Activated T-cell treated with anti-CD3 and anti-CD28 coated beads for 4 hours (primary cell): ENCODE measurements at places on chromosomes 6 and 20.

DNA sequence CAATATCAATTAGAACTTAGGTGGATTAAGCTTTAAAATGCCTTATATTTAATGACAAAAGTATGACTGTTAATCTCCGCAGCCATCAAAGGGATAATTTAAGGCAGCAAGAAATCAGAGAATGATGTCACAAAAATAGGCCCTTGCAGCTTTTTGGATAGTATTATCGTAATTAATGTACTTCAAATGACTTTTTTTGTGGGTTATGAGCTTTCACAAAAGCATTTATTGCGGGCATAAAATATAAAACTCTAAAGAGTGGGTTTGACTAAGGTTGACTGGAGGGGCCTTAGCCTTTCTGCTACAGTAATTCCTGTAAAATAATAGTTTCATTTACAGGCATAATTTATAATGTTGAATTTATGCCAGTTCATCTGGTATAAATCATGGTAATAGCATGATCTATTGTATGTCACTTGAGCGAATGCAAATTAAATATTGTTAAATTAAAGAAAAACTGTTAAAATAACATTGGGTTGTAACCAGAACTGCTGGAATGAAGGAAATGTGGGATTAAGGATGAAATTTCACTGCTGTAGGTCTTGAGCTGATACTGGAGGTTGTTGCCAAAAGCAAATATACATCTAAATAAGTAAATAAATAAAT lies 78.5 kb upstream of the ZFP64 start:
- no peak for DNase-seq

- no peak for DNase-seq
Observed at GRCh38 chr6:130913120-130913519, 85.9 kb downstream of the SMLR1 start.

GRCh38 chr6:2950713-2951112 lies 20.7 kb downstream of the SERPINB6 start:
- DNase-seq: no peak

DNA sequence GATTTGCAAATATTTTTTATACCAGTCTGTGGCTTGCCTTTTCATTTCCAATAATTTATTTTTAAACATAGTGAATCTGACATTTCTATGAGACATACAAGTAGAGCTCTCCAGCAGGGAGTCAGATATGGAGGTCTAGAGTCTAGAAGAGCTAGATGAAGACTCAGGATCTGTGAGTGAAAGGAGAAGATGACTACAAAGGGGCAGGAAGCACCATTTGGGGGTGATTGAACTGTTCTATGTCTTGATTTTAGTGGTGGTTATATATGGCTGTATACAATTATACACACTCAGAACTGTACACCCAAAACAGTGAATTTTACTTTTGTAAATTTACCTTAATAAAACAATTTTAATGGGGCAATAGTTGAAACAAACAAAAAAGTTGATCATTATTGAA lies 127.9 kb upstream of the BACH2 start:
- DNase-seq: no peak

GRCh38 chr20:25296094-25297093 lies 48.5 kb downstream of the PYGB start:
- DNase-seq: no peak

- no peak for DNase-seq
Observed at GRCh38 chr6:116672306-116672705, 3.7 kb upstream of the ZUP1 start.

DNA sequence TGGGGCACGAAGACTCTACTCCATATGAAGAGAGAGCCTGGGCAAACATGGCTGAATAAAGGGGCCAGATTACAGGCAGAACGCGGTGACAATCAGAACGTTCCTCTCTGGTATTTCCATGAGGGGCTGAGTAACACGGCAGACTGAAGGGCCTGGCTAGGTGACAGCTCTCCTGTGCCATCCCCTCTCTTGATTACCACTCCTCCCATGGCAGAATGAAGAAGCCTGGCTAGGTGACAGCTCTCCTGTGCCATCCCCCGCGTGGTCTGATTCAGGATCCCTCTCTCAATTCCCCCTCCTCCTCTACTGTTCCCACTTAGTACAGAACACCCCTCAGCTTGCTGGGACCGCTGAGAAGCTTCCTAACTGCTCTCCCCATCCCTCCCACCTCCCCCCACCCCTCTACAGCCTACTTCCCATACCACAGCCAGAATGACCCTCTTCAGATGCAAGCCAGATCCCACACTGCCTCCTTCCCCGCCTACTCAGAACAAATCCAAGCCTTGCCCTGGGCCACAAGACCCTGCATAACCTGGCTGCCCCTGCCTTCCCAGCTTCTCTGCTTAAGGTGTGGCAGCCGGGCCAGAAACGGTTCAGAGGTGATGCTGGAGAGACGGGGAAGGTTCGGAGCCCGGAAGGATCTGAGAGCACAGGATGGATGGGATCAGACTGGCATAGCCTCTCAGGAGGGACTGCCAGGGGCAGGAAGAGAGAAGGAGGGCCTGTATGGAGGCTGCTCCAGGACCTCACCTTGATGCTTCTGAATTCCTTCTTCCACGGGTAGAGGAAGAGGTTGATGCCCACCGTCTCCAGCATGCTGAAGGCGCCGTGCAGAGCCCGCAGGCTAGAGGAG lies 7.7 kb downstream of the SPATA2 start:
- DNase-seq: no peak

GRCh38 chr20:11207749-11208502 lies 534.1 kb upstream of the JAG1 start:
- no peak for DNase-seq

DNA sequence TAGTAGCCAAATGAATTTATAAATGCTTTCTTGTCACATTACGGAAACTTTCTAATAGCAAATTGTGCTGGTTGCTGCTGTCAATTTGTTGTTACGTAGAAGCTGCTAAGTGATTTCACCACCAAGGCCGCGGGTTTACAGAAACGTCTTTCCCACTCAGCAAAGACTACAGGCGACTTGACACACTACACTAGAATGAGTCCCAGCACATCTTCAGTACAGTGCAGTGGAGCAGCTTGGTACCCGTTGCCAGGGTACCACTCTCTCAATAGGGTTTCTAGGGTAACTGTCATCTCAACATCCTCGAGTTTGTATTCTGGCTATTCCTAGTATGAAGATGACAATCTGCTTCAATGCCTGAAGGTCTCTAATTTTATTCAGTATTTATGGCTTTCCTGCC lies 22.7 kb upstream of the ZDHHC14 start:
- no peak for DNase-seq

DNA sequence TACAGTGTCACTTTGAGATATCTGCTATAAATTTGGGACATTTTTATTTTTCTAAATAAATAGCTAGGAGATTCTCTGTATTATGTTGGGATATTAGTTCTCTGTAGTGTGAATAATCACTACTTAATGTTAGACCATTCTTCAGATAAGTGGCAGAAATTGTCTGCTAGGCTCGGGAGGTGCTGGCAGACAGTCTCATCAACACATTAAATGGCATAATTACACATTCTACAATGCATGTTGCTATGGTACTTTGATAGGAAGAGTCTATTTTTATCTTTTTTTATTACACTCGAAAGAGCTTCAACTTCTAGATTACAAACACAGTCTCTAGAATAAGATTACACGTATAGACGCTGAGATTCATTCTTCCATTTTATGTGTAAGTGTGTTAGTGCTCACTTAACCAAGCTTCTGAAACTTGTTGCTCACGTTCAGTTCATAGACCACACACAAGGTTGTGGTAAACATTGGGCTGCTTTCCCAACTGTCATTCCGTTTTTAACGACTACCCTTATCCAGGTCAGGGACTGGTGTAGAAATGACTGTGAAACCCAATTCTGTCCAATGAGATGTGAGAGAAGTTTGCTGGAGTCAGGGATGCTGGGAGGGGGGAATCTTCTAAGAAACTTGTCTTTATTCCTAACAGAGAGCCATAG lies 78.6 kb downstream of the TPBG start:
- DNase-seq: no peak

DNA sequence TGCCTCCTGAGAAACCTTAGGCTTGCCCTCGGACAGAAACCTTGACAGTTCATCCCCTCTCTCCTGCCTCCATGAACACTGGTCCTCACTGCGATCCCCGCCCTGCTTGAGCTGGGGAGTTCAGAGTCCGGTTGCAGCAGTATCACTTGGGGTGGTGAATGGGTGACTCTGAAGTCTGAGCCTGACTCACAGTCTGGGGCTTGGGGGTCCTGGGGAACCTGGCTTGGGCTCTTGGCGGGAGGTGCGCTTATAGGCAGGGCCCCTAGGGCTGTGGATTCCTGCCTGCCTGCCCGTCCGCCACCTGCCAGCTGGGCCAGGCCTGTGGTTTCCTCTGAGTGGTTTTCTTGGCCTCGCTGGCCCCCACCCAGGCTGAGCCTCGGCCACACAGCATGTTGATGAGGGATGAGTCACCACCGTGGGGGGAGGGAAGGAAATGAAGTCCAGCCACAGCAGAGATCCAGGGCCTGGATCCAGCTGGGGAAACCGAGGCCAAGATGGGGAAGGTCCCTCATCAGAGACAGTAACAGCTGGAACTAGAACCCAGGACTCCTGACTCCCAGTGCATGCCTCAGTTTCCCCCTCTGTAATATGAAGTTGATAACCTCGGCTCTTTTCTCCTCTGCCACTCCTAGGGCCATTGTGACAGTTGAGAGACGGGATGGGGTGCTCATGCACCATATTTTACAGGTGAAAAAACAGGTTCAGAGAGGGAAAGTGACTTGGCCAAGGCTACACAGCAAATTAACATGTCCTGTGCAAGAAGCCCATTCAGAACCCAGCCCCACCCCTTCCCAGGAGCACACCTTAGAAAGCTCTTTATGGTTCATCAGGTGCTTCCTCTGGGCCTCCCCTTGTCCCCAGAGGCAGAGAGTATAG lies 9.2 kb downstream of the FOXS1 start:
- no peak for DNase-seq

DNA sequence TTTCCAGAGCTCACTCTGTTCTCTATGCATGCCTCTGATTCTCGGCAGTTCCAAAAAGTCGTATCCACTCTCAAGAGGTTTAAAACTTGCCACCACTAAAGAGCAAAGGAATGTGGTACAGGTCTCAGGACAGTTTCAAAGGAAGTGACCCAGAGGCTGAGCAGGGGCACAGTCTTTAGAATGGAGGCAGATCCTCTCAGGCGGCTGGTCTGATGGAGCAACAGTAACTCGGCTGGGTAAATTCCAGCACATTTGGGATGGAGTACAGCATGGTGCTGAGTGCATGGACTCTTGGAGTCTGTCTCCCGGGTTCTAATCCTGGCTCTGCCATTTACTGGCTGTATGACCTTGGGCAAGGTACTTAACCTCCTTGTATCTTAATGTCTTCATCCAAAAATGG lies 88.1 kb upstream of the BACH2 start:
- DNase-seq: no peak

- DNase-seq: no peak
Observed at GRCh38 chr6:1970151-1970561, 275.2 kb downstream of the GMDS start.

DNA sequence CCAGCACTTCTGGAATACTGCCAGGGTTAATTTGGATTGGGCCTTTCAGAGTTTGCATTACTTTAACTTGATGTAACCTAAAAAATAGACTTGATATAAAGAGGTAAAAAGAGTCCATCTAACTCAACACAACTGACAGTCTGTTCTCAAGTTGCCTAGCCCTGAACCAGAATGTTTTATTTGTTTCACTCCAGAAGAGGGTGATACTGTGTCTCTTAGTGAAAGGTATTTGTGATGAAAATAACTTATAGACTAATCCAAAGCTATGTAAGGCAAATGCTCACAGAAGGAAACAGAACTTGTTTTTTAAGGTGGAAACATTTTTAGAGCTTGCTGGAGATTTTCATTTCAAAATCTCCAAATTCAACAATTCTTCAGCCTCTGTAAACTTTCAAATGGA lies 469.1 kb upstream of the RUNX2 start:
- DNase-seq: no peak

DNA sequence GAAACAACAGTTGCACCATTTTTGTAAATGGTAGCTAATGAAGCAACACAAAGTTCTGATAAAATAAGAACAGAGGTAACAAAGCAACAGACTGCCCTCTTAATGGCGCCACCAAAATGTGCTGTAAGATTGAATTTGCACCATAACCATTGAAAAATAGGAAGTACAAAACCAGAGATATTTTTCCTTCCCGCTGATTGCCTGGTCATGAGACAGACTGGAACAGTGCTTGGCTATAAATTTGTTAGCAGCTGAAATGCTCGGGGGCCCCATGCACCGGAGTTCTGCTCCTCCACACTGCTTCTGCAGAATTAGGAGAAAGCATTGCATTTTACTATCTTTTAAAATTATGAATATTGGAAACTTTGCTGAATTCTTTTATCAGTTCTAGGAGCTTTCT lies 164.4 kb upstream of the QKI start:
- no peak for DNase-seq

- DNase-seq: no peak
Observed at GRCh38 chr6:106450653-106451052, 90.1 kb downstream of the CRYBG1 start.

- no peak for DNase-seq
Observed at GRCh38 chr6:152008779-152009178, 201.3 kb downstream of the ESR1 start.

- no peak for DNase-seq
Observed at GRCh38 chr6:90173262-90173925, 123.2 kb downstream of the BACH2 start.

DNA sequence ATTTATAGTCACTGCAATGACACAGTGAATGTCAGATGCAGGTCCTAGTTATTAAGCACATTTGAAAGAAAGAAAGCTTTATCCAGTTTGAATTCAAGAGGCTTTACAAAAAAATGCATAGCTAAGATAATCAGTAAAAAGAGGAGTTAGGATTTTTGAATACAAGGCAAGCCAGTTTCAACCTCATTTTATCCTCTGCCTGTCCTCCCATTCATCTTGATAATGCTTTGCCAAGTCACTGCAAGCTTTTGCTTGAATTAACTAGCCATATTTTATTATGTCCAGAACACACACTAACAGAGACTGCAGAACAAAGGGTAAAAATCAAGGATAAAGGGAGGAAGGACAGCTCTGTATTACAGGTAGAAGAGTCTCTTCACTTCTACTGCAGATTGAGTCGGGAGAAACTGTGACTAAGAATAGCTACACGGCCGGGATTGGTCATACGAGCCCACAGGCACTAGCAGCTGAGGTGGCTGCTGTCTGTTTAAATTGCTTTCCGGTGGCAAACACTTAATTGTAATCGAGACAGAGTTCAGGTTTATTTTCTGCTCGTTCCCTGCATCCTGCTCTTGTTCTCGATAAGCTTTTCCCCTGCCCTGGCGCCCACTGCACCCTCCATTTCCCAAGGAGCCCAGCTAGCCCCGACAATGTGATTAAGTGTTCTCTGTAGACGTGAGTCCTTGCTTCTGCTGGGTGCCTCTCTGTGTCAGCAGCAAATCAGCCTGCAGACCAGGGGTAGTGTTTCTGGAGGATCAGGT lies 30.5 kb upstream of the AKAP12 start:
- DNase-seq: no peak

DNA sequence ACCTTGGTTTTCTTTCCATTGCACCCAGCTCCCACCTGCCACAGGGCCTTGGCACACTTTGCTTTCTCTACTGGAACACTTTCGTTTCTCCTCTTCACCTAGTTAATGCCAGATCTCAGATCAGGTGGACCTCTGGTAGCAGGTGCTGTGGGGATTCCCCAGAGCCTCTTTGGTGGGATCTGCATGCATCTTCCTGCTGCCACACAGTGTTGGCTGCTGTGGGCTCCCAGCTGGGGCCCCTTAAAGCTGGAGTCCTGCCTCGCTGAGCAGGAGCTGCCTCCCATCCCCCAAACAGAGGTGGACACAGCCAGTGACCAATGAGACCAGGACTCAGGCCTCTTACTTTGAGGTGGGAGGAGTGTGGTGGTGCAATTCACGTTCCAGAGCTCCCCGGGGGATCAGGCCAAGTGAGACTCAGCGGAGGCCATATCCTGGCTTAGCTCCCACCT lies 28.4 kb downstream of the CEBPB start:
- no peak for DNase-seq
